ENCODE measurements at places on chromosomes 2 and 18.

DNA sequence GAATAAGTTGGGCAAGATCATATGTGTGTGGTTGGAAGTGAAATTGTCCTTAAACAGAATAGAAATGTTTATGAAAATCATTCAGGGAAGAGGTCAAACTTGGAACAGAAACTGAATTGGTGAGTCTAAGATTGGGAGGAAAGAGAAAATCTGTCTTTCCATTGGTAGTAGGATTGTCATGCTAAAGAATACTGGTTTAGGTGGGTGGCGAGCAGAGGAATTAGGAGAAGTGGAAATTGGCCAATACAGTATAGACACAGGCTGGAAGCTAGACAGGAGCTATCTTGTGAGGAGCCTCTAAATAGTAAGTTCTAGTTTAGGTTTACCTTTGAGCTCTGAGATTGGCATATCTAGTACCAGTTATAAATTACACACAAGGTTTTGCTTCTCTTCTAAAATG, 80.9 kb upstream of the KYNU start:
- no peak for DNase-seq

DNA sequence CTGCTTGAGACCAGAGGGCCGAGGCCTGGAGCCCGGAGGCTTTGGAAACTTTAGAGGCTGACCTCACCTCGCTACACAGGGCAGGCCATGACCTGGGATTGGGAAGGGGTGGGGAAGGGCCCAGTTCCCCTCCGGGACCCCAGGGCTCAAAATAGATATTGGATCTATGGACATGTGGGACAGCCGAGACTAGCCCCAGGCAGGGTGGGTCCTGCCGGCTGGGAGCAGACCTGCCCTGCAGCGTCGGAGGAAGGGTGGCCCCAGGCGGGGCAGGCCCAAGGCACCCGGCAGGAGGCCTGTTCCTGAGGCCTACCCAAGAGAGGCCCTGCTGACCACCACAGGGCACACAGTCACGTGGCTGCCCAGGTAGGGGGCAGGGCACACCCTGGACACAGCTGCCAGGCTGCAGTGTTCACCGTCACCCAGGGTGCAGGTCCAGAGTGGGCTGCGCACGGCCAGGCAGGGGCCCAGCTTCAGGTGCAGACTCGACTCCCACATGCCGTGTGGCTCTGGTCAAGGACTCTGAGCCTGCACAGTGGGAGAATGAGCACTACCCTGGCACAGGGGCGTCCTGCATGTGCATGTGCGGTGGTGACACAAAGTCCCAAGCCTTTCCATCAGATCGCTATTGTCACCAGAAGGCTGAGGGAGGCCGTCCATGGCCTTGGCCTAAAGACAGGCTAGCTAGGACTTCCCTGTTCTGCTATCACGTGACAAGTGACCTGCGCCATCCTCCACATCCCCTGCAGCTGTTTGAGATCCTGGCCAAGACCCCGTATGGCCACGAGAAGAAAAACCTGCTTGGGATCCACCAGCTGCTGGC, 13.2 kb downstream of the ANO7 start:
- DNase-seq, result no peak

DNA sequence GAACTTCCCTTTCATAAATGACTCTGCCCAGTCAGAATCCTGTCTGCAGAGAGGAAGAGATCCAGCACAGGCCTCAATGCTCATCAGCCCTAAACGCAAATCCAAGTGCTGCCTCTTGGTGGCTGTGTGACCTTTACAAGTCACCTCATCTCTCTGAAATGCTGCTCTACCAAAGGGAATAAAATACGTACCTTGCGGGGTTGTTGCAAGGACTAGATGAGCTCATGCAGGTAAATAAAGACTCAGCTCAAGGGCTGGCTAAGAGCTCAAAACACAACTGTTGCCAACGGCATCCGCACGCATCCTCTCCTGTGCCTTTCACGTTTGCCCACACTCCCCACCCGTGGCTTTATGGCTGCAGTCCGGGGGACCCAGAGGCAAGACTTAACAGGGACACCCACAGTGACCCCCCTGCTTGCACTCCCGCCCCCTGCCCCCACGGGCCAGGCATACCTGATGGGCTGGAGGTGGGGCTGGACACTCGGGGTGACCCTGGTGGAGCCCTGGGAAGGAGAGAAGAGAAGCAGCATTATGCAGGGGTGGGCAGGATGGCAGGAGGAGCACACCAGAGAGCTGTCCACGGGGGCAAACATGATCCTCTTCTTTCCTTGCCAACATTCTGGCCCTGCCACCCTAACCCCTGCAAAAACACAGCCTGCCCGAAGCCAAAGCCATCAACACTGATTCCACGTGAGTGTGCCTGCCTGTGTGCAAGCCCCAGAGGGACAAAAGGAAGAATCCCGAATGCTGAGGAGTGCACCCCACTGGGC, 102.6 kb downstream of the TNS1 start:
- no peak for DNase-seq

- no peak for DNase-seq
Observed at GRCh38 chr2:178152033-178152432, 39.8 kb downstream of the RBM45 start.

DNA sequence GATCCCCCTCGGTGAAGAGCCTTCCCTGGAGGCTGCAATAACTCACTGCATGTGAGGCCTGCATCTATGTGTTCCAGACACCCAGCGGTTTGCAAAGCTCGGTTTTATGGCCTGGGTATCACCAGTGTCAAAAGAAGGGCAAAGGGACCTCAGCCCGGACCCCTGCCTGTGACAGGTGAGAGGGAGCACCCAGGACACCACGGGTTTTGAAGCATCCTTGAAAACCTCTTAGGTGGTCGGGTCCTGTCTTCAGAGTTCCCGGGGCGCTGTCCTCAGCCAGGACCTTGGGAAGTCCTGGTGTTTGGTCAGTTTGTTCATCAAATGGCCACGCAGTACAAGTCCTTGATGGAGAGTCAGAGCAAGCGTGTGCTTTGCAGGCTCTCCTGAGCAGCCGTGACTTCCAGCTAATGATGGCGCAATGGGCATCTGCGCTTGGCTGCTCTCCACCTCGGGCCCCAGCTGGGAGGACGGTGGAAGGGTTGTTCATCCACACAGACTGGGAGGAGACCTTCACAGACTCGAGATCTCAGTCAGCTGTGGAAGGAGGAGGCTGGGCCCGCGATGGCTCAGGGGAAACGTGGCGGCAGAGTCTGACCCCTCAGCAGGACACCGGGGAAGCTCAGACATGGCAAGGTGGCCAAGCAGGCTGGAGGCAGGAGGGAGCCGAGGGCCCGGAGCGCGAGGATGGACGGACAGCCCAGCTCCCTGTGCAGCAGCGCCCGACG, 113.1 kb upstream of the GPC1 start:
- no peak for DNase-seq

DNA sequence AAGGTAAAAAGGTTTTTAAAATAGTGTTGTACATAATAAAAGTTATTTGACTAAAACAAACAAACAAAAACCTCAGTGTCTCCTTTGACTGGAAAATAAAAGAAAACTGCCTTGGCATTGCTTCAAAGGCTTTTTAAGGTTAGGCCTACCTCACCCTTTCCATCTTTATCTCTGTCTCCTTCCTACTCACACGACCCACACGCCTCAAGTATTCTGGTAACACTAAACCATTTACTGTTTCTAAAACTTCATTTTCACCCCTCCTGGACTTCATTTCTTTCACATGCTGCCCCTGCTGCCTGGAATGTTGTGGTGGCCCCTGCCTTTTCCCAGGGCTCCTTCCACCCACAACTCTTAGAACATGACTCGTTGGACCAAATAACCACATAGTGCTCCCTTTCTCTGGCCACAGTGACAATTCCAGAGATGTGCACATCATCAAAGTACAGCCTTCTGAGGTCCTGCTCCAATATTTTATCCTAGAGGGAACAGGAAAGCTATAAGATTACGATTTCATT, 54.0 kb downstream of the ERBB4 start:
- DNase-seq, result no peak

DNA sequence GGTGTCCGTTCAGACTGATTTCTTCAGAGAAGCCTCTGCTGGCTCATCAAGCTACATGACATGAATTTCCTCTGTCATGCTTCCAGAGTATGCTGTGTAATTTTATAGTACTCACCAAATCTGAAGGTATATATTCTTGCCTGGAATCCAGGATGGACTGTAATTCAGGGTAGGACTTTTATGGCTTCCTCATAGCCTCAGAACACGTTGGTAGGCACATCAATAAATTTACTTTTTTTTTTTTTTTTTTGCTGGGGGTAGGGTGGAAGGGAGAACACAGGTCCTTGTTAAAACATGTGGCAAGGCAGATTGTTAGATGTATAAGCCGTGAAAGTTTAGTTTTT, 34.4 kb downstream of the MTA3 start:
- DNase-seq, result no peak

DNA sequence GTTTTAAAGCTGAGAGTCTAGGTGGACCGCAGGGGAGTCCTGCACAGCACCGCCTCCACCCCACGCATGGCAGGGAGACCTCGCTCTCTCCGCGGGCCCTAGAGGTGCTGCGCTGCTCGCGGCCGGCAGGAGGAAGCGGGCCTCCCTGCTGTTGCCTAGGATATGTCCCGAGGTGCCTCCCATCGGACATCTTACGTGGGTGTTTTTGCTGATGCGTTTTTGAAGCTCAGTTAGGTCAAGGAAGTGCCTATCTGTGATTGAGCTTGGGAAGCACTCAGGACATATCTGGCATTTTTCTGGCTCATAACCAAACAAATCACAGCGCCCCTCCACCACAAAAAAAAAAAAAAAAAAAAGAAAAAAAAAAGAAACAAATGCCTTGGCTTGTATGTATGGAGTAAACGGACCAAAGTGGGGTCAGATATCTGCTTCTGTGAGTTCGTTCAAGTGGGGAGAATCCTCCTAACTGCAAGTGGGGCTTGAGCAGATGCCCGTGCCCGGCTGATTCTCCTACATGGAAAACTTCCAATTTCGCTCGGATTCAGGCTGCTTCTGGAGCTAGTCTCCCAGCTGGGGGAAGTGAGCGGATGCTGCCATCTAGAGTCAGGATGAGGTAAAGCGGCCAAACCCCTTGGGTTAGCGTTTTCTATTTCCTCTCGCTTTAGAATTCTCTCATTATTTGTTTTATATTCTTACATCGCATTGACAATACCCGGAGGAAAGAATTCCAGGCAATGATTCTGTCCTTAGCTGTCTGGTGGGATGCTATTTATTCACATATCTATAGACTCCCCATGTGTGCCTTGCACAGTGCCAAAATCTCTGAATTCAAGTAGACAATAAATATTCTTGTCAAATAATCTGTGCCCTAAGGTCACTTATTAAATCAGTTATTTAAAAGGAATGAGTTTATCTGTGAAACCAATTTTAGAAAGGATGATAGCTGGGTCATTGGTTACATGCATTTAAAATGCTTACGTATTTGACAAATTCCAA, 95.3 kb downstream of the CD8B2 start:
- DNase-seq, result no peak

- no peak for DNase-seq
Observed at GRCh38 chr18:63253014-63253413, 66.6 kb downstream of the BCL2 start.

DNA sequence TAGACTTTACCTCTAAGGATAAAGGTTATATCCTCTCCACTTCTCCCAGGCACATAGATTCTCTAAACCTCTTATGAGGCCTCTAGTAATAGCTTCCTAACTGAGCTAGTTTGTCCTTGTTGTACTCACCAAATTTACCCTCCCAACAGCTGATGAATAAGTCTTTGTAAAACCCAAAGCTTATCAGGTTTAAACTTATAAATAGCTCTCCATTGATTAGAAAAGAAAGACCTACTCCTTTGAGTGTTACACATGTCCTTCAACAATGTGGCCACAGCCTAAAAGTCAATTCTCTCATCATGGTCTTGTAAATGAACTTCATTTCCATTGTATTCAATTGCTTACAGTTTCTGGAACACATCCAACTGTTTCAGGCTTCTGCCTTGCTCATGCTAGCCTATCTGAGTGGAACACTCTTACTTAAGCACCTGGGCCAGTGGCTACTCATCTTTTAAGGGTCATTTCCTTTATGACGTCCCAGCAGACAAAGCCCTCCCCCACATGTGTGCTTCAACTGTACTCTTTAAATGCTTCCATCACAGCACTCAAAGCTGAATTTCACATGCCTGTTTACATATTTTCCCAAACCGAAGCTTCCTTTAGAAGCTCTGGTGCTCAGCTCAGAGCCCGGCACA, 131.6 kb downstream of the CDH2 start:
- DNase-seq, result no peak

DNA sequence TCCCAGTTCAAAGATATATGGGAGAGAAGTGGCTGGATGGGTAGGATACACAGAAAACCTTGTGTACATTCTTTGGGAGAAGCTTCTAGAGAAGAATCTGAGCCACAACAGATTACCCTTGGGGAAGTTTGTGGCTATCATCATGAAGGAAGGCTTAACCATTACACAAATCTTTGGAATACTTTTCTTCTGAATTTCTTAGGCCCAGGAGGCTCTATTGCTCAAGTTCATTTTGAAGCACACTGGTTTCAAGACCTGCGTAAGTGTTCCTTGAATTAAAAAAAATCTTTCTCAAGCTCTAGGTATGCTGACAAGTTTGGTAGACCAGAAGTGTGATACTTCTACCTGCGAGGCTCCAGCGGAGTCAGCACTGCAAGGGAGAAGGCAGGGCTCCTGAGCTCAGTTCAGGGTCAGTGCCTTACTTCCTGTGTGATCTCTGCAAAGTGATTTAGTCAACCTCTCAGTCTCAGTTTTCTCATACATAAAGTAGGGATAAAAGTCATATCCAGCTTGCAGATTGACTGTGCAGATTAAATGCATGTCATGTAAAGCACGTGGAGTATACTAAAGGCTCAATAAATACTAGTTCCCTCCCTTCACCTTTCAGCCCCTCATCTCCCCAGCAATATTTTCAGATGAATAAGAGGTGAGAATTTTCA, 438.6 kb downstream of the DLGAP1 start:
- no peak for DNase-seq

- no peak for DNase-seq
Observed at GRCh38 chr2:239781454-239781853, 243.7 kb downstream of the NDUFA10 start.

- no peak for DNase-seq
Observed at GRCh38 chr2:109517118-109517889, 96.5 kb downstream of the SEPTIN10 start.

GRCh38 chr2:74043345-74044329, 58.9 kb downstream of the TET3 start:
- no peak for DNase-seq

DNA sequence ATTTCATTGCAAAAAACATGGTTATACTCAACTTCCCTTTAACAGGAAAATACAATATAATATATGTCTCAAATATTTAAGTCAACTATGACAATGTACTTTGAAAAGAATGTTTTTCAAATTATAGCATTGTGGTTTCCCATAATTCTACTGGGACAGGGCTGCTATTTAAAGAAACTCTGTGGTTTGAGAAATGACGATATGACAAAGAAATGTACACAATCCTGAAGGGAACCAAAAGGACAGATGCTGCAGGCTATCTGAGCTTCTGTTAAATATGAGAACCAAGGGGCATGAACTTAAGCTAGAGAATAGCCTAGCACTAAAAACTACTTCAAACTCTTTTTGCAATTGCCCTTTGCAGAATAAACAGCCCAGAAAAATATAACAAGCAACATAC, 415.9 kb downstream of the GRB14 start:
- no peak for DNase-seq

GRCh38 chr18:14015416-14015815, 100.1 kb upstream of the MC2R start:
- no peak for DNase-seq

Measured in thoracic aorta (tissue), 2 donors.